Activated naive CD4-positive, alpha-beta T cell (primary cell): ENCODE measurements at places on chromosomes 2 and 18.

- DNase-seq: no peak
Observed at GRCh38 chr2:25483607-25484266, 142.0 kb upstream of the DNMT3A start.

DNA sequence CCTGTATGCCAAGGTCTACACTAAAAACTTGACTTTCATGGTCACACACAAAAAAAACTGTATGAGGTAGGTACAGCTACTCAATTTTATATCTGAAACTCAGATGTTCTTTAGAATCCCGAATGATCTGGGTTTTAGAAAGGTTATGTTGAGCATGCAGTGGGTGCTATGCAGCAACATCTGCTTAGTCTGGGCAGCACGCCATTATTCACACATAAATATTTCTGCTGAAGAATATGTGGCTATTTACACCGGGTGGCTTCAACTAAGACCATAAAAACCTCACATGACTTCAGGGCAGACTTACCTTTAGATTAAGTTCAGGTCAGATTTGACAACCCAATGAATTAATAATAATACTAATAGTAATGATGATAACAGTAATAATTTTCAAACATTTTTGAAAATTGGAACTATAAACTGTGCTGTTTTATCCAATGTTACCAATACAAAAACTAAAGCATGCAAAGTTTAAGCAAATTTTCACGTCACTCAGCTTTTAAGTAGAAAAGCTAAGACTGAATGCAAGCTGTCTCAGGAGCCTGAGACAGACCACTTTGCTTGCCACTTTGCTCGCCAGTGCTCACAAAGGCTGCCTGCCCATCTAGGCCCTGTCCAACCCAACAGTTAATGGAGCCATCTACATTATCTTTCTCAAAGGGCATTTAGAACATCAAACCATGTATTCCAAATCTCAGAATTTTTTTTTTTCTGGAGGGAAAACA, 292.0 kb downstream of the CNTNAP5 start:
- no peak for DNase-seq

GRCh38 chr2:101733257-101733993, 35.9 kb downstream of the MAP4K4 start:
- DNase-seq: no peak

GRCh38 chr2:59288771-59289170, 1047.6 kb upstream of the FANCL start:
- DNase-seq: no peak

GRCh38 chr2:73983322-73984202, 1.1 kb upstream of the TET3 start:
- DNase-seq: no peak

GRCh38 chr2:128414351-128414750, 95.7 kb upstream of the HS6ST1 start:
- no peak for DNase-seq

DNA sequence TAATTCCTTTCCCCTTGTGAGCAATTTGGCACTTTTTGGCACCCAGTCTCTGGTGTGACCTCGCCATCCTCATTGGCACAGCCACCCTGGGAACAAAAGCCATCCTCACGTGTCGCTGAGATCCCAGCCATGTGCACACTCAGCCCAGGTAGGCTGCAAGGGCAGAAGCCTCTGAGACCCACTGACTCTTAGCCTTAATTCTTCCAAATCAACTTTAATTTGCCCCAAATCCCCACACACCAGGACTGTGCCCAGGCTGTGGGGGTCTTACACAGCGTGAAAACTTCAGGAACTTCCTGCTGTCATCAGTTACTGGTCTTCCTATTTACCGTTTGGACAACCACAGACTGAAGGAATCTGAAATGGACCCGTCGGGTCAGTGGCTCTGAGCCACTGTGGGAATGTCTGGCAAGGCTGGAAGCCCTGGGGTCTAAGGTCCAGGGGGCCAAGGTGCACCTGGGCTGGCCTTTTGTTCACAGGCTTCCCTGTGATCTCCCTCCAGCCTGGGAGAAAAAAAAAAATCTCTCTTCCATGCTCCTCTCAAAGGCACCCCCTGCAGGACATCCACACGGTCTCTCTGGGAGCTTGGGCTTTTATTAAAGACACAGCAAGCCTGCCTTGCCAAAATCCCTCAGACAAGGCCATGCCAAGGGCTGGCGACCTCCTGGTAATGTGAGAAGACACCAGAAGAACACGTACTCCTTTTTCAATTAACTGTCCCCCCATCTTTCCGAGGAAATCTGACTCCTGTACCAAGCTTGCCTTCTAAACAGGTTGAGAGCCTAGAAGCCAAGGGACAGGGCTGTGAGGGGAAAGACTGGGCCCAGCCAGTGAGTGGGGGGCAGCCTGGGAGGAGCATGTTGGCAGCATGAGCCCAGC, 42.1 kb upstream of the LAPTM4A start:
- DNase-seq: no peak

DNA sequence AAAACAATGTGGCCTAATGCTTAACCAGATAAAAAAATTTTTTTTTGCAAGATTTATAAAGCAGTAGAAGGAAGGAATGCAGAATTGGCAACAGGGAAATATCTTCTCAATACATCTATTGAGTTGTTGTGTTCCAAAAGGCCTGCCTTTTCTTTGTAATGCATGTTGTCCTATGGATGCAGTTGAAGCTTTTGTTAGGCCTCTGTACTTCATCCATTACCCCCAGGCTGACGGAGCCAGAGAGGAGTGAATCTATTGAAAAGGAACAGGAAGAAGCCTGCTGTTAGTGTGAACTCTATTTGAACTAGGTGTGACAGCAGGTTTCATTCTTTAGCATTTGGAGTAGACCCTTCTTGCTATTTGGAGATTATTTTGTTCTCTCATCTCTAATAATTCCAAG, 56.5 kb downstream of the MTX2 start:
- DNase-seq: no peak

- DNase-seq: no peak
Observed at GRCh38 chr18:59150236-59150635, 10.6 kb downstream of the SEC11C start.

DNA sequence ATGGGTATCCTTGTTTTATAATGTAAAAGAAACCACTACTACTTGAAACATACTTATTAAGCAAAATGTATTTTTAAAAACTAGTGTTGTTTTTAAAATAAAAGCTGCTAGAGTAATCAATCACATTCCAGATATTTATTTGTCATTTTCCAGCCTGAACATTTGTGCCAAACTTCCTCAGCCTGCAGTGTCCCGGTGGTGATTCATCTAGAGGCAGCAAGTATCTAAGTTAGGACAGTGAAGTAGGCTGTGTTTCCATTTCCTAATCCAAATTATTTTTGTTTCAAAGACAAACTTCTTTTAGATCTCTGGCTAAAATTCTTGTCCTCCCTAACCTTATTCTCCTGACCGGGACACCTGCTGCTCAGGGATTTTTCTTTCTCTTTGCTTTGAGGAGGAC, 12.8 kb upstream of the GCG start:
- no peak for DNase-seq

DNA sequence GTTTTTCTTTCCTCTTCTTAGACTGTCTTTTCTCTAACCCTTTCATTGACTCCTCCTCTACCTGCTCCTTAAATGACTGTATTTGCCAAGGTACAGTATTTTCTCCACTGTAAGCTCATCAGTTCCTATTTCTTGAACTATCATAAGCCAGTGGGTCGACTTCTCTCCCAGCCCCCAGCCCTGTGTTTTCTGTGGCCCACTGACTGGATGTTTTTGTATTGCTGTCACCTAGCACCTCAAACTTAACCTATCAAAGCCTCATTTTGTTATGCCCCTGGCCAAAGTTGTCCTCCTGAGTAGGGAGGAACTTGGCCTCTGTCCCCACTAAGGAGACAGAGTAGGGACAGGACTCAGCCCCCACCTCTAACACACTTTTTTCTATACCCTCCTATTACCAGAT, 65.4 kb upstream of the CABLES1 start:
- DNase-seq: no peak

- no peak for DNase-seq
Observed at GRCh38 chr18:45860971-45861370, 35.5 kb downstream of the SIGLEC15 start.
